ENCODE measurements at places on chromosomes 1 and 21. TPM values are rescaled to one million over a fixed set of nuclear protein-coding genes. Genes with fewer than 3 reads are reported as not detected.
A peak's percentile ranks its signal among the peaks of the same experiment; 100 is the strongest.

The ZBTB7B gene
- 72.0 TPM for total RNA-seq

The CASZ1 gene
- 47.5 TPM for total RNA-seq

The TTC22 gene
- 8.4 TPM for total RNA-seq

The CACNA1S gene
- 0.06 TPM for total RNA-seq

The MAGI3 gene
- 69.9 TPM for total RNA-seq

The OR2W3 gene
- 1.2 TPM for total RNA-seq

The SHISA4 gene
- total RNA-seq = 7.8 TPM

The MSH4 gene
- 0.65 TPM for total RNA-seq

The TSTD1 gene
- total RNA-seq = 63.2 TPM

The ETS2 gene
- total RNA-seq = 160 TPM

The LCE1A gene
- not detected for total RNA-seq

DNA sequence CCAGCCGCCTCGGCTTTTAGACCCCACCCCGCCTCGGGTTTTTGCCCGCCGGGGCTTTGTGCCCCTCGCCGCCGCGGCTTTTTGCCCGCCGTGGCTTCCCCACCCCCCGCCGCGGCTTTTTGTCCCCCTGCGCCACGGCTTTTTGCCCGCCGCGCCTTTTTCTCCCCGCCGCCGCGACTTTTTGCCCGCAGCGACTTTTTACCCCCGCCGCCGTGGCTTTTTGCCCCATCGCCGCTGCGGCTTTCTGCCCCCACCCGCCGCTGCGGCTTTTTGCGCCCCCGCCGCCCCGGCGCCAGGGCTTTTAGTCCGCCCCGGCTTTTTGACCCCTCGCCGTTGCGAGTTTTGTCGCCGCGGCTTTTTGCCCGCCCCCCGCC, 474.4 kb downstream of the FAM72C start:
- H3K27me3 ChIP-seq = peaks cover 3% of the 10 kb centered on the region
- no peak overlapping the region for H3K4me3 ChIP-seq
- H3K36me3 ChIP-seq = no peaks in the 10 kb centered on the region
- peak; percentile 20 for DNase-seq

DNA sequence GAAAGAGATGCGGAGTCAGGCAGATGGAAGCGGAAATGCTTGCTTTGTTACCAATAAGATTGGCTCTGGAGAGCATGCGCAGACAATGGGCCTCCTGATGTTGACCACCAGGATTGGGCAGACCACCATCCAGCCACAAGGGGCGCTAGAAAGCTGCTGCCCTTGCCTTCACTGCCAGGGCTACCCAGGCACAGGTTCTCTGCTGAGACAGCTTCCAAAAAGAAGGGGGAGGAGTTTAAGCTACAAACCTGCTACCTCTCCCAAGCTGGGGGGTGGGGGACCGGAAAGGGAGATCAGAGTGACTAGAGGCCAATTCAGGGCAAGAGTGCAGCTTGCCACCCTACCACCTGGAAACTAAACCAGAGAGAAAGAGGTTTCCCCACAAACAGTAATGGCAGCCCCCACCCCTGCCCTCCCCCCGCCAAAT, 369.7 kb downstream of the RRAGC start:
- H3K4me1 ChIP-seq = no peaks in the 10 kb centered on the region
- DNase-seq = no peak
- H3K36me3 ChIP-seq = no peaks in the 10 kb centered on the region
- H3K27ac ChIP-seq = no peak overlapping the region
- no peaks in the 10 kb centered on the region for H3K27me3 ChIP-seq

- no peaks in the 10 kb centered on the region for H3K4me1 ChIP-seq
- H3K36me3 ChIP-seq = no peaks in the 10 kb centered on the region
- H3K4me3 ChIP-seq = no peak overlapping the region
- no peak overlapping the region for H3K27ac ChIP-seq
- no peak for DNase-seq
- no peaks in the 10 kb centered on the region for H3K27me3 ChIP-seq
Observed at GRCh38 chr1:80385650-80386049, 1379.1 kb upstream of the ADGRL4 start.

DNA sequence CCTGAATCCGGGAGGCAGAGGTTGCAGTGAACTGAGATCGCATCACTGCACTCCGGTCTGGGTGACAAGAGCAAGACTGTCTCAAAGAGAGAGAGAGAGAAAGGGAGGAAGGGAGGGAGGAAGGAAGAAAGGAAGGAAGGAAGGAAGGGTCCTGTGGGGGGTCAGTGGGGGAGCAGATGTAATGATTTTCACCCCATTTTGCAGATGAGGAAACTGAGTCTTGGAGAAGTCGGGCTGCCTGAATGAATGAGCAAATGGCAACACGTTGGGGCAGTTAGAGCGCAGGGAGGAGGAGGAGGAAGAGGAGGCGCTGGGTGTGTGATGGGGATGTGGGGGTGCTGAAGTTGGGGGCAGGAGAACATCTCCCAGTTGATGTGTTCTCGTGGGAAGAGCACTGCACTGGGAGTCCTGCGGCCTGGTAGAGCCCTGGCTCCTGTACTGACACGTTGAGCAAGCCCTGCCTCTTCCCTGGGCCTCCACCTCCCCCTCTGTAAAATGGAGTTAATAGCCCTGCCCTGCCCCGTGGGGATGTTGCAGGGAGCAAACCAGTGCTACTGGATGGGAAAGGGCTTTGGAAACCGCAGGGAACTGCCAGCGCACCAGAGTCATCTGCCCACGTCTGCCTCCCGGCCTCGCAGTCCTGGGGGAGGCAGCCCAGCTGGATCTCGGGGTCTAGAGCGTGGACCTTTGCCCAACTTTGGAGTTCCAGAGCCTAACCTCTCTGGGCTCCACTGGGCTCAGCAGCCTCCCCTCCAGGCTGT, 103.2 kb upstream of the CASZ1 start:
- no peak overlapping the region for H3K27ac ChIP-seq
- H3K4me1 ChIP-seq = peaks cover 10% of the 10 kb centered on the region
- H3K4me3 ChIP-seq = no peak overlapping the region

DNA sequence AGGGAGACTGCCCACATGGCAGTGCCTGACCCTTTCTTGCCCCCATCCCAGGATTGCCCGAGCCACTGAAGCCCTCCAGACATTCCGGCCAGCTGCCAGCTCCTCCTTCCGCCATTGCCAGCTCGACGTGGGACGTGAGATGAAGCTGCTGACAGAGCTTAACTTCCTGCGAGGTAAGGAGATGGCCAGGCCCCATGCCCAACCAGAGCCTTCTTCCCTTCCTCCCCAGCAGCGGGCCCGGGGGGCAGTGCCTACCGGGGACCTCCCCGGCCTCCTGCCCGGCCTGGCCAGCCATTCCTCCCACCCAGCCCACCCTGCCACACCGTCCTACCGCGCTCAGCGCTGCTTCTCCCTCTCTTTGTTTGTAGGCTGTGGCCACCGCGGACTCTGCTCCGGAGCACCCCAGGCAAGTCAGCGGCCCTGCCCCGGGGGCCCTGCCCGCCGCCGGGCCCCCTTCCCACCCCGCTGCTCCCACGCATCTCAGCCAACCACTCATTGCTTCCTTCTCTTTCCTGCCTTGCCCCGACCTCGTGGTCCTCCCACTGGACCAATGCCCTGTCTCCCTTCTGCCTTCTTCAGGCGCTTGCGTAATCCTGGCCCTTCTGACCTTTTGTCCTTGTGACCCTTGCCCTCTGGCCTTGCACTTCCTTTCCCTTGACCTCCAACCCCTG, 4.9 kb downstream of the TRIM46 start:
- peaks cover 6% of the 10 kb centered on the region for H3K27me3 ChIP-seq
- peak overlapping the region; percentile 32 for H3K4me3 ChIP-seq
- peaks cover 23% of the 10 kb centered on the region for H3K4me1 ChIP-seq
- H3K36me3 ChIP-seq = no peaks in the 10 kb centered on the region

DNA sequence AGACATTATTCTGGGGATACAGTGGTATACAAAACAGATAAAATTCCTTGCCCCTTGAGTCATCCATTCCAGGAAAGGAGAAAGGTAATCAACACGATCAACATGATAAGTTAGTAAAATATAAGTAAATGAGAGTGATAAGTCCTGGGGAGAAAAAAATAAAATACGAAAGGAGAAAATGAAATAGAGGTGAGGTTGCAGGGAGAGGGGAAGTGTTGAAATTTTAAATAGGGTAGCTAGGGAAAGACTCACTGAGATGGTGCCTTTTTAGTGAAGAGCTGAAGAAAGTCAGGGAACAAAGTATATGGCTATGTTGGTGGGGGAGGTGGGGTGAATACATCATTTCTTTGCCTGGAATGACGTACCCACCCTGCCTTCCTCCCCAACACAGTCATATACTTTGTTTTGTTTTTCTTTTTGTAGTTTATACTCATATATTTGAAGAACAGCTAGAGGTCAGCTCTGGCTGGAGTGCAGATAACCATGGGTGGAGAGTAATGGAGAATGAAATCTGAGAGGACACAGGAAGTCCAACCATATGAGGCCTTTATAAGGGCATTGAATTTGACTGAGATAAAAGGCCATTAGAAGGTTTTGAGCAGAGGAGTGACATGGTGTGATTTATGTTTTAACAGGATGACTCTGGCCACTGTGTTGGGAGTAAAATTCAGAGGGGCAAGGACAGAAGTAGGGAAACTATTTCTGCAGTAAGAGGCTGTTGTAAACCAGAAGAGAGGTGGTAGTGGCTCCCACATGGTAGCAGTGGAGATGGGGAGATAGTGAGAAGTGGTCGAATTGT, 54.8 kb downstream of the OSBPL9 start:
- H3K27me3 ChIP-seq = no peaks in the 10 kb centered on the region
- DNase-seq = no peak
- H3K36me3 ChIP-seq = no peaks in the 10 kb centered on the region
- H3K27ac ChIP-seq = no peak overlapping the region
- H3K4me1 ChIP-seq = peaks cover 25% of the 10 kb centered on the region
- no peak overlapping the region for H3K4me3 ChIP-seq

DNA sequence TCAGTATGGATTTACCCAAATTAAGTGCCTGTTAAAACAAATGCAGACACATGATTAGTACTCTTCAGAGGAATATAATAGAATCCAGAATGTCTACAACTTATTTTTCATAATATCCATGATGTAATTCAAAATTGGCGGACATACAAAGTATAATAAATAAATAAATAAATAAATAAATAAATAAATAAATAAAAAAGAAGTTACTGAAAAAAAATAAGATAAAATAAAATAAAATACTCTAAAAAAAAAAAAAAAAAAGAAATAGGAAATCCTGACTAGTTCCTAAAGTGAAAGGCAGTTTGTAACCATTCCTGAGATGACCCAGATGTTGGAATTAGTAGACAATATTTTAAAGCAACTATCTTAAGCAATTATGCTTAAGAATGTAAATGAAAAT, 219.0 kb upstream of the SPAG17 start:
- no peaks in the 10 kb centered on the region for H3K27me3 ChIP-seq
- no peaks in the 10 kb centered on the region for H3K36me3 ChIP-seq
- no peaks in the 10 kb centered on the region for H3K4me1 ChIP-seq
- DNase-seq = no peak
- H3K27ac ChIP-seq = no peak overlapping the region
- H3K4me3 ChIP-seq = no peak overlapping the region

DNA sequence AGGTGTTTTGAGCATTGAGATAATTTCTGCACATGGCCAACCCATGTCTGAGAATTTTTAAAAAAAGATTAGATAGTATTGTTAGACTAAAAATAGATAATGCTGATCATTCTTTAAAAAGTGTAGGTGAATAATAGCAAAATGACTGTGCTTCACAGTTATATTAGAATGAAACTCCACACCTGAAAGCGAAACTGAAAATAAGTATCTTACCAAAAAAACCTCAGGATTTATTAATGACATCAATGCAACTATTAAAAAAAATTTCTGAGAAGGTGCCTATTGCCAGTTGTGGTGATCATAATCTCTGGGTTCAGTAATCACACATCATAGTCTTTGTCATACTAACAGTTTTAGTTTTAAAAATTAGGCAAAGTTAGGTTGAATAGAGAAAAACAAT, 36.5 kb downstream of the PLA2G4A start:
- H3K4me1 ChIP-seq = peaks cover 3% of the 10 kb centered on the region
- H3K27me3 ChIP-seq = no peaks in the 10 kb centered on the region

DNA sequence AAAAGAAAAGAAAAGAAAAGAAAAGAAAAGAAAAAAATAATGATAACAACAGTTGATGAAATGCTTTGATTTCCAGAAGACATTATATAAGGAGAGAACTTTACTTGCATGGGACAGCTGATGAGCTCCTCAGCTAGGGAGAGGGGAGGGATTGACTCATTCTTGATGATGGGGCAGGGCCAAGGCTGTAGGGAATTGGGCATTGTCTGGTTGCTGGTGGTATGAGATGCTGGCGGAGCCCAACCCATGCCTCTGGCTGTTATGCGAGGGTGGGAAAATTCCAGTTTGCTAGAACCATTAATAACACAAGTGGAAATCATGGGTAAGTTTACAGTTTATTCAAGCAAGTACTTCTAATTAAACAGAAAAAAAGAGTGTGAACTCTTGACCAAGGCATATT, 36.0 kb upstream of the KIF26B start:
- no peak overlapping the region for H3K27ac ChIP-seq
- H3K4me3 ChIP-seq = no peak overlapping the region
- H3K4me1 ChIP-seq = no peaks in the 10 kb centered on the region
- H3K36me3 ChIP-seq = peaks cover 6% of the 10 kb centered on the region
- no peak for DNase-seq

- H3K4me3 ChIP-seq = no peak overlapping the region
- H3K27me3 ChIP-seq = peaks cover 6% of the 10 kb centered on the region
- no peak overlapping the region for H3K27ac ChIP-seq
- no peaks in the 10 kb centered on the region for H3K4me1 ChIP-seq
- no peak for DNase-seq
Observed at GRCh38 chr1:110582378-110582777, 23.8 kb downstream of the KCNA2 start.

GRCh38 chr1:22708777-22709176, 1.9 kb upstream of the EPHB2 start:
- H3K27me3 ChIP-seq = peaks cover 34% of the 10 kb centered on the region
- no peak overlapping the region for H3K27ac ChIP-seq
- DNase-seq = no peak
- no peak overlapping the region for H3K4me3 ChIP-seq
- peaks cover 19% of the 10 kb centered on the region for H3K4me1 ChIP-seq

DNA sequence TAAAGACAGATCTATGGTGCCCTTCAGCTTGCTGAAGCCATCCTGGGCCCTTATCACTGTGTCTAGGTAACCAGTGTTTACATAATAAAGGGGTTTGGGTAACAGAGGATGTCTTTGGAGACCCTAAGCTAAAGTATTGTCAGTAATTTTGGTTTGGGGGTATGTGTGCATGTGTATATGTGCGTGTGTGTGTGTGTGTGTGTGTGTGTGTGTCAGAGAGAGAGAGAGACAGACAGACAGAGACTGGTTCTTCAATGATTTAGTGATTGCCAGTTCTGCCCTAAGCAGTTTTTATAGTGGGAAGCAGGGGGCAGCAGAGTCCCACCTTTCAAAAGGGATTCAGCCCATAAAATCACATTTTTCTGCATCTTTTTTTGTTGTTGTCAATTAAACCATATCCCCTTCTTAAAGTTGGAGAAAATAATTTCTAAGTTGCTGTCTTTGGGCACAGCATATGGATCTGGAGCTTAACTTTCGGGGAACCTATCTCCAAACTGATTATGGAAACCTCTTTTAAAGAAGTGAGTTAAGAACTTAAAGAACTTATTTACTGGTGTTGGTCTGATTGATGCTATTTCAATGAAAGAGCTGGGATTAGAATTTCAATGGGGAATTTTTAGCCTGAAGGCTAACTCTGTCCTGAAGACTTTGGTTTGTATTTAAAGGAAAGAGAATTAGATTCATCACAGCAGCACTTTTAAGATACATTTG, 51.1 kb downstream of the ZNF326 start:
- no peak overlapping the region for H3K4me3 ChIP-seq
- H3K4me1 ChIP-seq = no peaks in the 10 kb centered on the region
- H3K27me3 ChIP-seq = no peaks in the 10 kb centered on the region
- no peak overlapping the region for H3K27ac ChIP-seq

All from lower lobe of right lung (tissue), 2 donors.